GM12892 (cell line): ENCODE measurements at places on chromosomes 12 and 14.

DNA sequence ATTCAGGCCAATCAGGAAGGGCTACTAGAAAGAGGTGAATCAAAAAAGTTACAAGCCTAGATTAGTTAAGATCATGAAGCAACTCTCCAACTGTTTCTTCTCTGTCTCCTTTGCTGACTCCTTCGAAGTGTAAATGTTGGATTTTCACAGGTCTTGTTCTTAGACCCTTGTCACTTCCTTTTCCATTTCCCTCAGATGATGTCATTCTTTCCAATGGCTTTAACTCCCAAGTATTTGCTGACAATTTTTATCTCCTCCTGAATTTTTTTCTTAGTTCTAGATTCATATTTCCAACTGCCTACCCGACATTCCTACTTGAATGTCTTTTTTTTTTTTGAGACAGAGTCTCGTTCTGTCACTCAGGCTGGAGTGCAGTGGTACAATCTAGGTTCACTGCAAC is 10.8 kb downstream of the GAS2L3 start:
- no peak for DNase-seq

DNA sequence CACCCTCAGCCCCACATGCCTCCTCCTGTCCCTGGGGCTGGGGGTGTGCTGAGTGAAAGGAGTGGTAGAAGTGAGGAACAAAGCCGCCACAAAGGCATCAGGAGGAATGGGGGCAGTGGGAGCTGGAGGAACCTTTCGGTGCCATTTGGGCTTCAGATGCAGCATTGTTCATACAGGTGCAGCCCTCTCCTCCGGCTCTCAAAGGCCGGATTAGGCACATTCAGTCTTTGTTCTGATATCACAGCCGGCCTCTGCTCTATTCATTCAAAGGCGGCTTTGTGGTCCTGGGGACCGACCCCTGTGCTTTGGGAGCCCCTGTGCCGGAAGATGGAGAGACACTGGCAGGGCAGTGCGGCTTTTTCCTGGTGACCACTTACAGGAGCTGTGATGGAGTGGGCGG is 53.2 kb downstream of the SMOC1 start:
- DNase-seq, result no peak

DNA sequence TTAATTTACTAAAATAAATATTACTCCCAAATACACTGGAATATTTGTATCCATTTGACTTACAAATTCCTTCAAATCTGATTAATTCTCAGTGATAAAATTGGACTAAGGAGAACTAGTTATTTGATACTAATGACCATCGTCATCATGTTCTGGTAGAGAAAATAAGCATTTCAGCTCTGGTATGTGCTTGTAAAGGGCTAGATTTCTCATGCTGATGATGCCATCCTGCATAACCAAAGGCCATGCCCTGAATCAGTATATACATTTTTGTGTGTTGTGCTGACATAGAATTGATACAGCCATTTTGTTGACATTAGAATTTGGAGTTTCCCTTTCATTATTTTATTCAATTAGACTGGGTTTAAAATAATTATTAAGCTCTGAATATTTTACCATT is 148.9 kb downstream of the PCNX1 start:
- DNase-seq, result no peak

- no peak for DNase-seq
Measured at GRCh38 chr12:22312336-22312735, 22.2 kb downstream of the ST8SIA1 start.

GRCh38 chr12:72622556-72622955 is 350.4 kb downstream of the TRHDE start:
- DNase-seq, result no peak
